ENCODE measurements at places on chromosomes 7 and 10.

DNA sequence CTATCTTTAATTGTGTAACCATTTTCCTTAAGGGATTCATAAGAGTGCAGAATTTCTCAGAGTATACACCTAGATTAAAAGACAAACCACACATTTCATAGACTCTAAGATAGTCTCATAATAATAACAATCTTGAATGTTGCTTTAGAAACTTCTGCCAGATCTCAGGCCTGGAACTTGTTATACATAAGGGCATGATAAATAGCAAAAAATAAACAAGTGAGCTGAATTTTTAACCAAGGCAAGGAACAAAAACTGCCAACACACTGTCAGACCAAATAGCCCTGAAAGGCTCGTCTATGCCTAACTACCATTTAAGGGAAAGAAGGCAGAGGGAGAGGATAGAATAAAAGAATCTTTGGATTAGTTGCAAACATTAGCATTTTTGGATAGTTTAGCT lies 65.8 kb upstream of the SEMA3C start:
- no peak for DNase-seq

- DNase-seq: no peak
Observed at GRCh38 chr10:24721229-24722106, 2.2 kb downstream of the ARHGAP21 start.

GRCh38 chr7:15087771-15088170 lies 185.2 kb upstream of the DGKB start:
- DNase-seq: no peak

DNA sequence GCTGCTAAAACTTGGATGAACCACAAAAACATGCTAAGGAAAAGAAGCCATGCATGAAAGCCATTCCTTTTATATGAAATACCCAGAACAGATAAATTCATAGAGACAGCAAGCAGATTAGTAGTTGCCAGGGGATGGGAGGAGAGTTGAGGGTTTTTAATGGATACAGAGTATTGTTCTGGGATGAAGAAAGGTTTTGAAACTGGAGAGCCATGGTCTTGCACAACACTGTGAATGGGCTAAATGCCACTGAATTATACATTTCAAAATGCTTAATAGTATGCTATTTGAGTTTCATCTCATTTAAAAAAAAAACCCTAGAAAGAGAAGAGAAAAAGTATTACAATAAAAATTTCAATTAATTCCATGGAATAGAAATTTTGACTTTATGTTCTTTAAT lies 154.3 kb downstream of the GNAT3 start:
- no peak for DNase-seq

DNA sequence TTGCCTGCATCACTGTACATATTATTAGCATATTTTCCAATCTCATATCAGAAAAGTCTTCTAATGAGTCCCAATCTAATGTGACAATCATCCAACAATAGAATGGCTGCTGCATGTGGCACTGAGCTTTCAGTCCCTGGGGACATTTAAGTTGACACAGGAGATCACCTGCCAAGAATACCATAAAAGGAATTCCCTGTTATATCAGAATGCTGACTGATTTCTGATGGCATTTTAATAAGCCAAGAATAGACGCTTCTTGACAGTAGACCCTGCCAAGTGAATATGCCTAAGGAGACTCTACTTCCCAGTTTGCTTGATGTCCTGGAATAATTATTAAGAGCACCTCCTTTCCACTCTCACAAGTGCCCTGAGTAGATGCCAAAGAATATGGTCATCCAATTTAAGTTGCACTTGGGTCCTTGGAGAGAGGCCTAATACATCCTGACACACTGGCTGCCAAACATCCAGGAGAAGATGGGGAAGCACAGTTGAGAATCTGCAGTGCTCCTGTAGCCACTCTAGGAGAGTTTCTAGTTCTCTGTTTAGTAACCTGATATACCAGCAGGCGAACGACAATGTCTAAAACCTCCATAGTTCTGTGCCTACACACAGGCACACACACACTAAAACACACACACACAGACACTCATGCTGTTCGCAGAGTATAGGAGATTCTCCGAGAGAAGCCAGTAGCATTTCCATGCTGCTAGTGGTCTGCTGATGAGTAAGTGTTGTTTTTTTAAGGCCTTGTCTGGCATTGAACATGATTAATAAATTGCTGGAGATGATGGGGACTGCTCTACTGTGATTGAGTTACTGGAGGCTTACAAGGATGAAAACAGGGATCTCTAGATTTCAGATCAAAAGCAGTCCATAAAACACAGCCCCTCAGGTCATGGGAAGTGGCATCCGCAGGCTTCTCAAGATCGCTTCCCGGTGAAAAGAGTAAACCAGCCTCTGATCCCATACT lies 369.6 kb downstream of the KCNMA1 start:
- DNase-seq: no peak

DNA sequence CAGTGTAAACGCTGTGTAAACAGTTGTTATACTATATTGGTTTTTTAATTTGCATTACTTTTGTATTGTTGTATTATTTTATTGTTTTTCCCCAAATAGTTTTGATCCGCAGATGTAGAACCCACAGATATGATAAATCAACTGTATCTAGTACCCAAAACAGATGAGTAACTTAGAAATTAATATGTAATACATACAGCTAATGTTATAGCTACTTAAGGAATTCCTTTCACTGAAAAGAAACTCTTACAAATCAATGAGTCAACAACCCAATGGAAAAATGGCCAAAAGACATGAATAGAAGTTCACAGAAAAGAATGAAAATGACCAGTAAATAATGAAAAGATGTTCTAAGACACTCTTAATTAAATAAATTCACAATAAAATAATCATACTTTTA lies 32.3 kb upstream of the ARL4A start:
- DNase-seq: no peak

DNA sequence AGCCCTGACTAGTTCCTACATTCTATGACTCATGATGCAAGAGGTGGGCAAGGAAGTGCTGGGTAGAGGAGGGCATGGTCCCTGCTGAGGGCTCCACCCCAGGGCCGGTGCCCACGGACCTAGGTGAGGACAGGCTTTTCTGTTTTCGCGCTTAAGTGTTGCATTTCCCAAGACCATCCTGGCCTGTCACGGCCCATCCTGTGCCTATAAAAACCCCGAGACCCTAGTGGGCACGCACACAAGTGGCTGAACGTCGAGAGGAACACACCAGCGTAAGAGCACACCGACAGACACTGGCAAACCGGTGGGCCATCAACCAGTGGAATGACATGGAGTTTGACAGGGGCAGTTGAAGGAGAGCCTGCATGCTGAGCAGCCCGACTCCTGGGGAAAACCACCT lies 680.7 kb upstream of the GHITM start:
- no peak for DNase-seq

DNA sequence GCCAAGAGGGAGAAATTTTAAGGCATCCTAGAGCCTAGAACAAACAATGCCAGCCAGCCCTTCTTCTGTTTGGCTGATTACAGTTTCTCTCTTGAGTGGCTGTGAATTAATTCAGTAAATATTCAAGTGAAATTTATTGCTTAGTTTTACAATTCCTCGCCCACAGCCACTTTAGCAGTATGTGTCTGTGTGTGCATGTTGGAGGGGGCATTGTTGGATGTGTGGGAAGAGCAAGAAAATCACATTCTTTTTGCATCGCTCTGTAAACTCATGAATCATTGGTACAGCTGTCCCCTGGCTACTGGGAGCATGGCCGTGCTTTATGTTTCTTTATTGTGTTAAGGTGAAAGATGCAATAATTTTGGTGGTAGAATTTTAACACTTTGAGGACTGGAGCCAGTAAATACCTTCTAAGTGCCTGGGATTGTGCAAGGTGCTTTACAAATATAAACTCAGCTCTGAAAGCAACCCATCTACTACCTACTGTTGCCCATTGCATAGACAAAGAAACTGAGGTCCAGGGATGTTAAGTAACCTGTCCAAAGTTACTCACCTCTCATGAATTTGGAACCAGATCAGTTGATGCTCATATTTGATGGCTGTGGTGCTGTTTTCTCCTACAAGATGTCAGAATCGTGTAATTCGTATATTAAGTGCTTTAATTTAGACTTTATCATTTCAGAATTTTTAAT lies 89.9 kb upstream of the BTBD16 start:
- no peak for DNase-seq

DNA sequence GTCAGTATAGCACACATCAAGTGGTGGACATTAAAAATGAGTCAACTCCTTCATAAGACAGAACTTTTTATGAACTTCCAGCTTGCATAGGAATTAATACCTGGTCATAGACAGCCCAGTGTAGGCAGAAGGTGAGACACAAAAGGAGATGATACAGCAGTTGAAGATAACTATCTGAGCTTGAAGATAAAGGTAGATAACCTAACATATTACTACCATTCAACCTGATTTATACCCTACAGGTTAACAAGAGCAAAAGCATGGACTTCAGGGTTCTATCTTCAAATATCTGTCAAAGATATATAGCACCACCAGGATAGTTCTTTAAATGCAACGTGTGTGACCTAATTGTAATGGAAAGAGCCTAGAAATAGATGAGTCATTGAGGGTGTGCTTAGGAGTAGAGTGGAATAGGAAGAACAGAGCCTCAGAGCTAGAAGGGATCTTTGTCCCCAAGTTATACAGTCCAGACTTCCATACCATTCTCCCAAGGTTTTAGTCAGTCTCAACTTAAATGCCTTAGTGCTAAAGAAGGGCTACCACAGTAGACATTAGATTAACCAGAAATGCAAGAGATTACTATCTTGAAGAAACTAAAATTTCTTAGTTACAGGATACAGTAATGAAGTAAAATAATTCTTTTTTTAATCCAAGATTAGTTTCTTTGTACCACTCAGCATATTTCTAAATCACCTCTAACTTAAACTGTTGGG lies 9.2 kb downstream of the ZNF800 start:
- no peak for DNase-seq

- DNase-seq: no peak
Observed at GRCh38 chr7:8060241-8060640, 91.6 kb downstream of the GLCCI1 start.

DNA sequence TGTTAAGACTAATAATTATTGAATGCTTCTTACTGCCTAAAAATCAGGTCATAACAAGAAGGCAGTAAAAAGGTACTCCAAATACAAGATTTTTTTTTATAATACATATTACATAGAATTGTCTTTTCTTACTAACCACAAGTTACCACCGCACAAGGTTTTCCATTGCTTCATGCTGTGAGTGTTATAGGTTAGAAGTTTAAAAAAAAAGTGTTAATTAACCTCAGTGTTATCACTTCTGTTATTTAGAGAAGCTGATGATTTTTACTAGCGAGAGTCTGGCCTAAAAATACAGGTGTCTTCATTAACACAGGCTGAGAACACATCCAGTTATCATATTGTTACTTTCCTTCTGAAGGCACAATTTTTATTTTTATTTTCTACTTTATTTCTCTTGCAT lies 1281.9 kb upstream of the CELF2 start:
- no peak for DNase-seq

GRCh38 chr7:8442814-8443304 lies 9.4 kb downstream of the NXPH1 start:
- DNase-seq: no peak

DNA sequence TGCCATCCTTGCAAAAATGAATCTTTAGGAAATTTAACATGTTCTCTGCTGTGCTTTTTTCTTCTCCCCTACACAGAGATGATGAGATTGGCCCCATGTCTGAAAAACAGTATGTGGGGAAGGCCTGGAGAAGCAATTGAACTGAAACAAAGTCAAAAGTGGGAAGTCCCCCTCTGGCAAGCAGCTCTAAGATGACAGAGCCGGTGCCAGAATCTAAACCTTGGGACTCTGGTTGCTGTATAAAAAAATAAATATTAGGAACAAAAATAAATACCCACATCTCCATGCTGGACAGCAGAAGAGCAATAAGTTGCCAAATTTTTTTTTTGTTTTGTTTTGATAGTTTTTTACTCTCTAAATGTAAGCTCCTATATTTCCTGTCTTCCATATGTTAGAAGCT lies 51.8 kb upstream of the TRIL start:
- no peak for DNase-seq

DNA sequence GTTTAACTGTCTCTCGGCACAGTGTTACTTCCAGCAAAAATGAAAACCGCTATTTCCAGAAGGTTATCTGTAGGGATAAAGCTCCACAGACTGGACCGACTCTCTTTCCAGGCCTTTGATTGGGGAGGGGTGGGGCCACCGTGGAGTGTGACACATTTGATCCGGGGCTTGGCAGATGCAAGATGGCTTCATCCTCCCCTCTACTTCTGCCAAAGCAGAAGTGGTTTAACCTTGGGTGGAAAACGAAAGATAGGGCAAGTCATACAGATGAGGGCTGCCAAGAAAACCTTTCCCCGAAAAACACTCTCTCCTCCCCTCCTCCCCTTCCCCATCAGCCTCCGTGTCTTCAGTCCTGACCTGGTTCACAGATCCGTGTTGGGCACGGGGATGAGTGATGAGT lies 139.7 kb upstream of the SH2B2 start:
- DNase-seq: no peak

GRCh38 chr10:14211610-14212009 lies 119.1 kb downstream of the FRMD4A start:
- no peak for DNase-seq

- DNase-seq: no peak
Observed at GRCh38 chr10:65940105-65940504, 985.7 kb upstream of the LRRTM3 start.

Data from OCI-LY7 (cell line).